WERI-Rb-1 (cell line): ENCODE measurements at places on chromosomes 6 and 20.

DNA sequence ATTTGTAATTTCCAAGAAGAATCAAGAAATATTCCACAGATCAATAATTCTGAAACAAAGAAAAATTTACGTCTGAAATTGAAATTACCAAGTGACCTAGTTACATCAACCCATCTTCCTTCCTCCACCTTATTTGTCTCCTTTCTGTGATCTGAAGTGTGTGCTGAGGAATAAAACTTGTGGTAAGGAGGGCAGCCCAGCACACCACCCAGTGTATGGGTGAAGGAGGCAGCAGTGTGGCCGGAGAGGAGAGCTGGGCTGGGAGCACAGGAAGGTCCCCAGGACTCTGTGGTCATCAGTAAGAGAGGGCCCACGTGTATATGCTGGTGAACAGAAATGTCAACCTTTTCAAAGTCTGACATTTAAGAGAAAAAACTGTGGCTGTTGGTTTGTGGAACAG lies 11.3 kb upstream of the CCR6 start:
- DNase-seq: no peak

GRCh38 chr6:81998432-81998831 lies 246.0 kb upstream of the TENT5A start:
- DNase-seq: no peak

- DNase-seq: no peak
Measured at GRCh38 chr6:157075549-157076450, 247.5 kb downstream of the TMEM242 start.

DNA sequence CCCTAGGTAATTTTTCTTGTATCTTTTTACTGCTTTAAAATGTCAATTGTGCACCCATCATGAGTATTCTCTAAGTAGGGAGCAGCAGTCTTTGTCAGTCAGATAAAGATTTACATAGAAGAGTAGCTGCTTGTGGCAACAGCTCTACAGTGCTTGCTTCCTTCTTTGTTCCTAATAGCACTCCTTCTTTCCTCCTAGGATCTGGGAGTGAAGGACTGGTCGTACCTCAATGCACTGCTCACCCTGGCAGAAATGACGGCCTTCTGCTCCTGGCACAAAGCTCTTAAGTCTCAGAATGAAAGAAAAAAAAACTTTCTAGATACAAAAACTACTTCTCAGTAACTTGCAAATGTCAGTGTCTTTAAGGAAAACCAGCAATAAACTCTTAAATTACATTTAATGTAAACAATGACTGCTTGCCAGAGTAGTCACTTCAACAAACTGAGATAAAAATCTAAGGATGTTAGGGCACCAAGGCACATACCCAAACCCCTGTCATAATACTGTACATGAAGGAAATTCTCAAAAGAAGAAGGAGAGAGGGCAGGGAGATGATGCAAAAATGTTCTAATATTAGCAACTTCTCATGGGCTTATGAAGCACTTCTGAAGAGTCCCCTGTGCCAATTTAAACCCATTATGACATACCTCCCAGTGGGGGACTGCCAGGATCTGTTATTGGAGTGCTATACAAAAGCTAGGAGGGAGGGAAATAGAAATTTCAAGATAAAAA lies 34.0 kb downstream of the NCOA6 start:
- DNase-seq: no peak

- no peak for DNase-seq
Measured at GRCh38 chr6:170011204-170012036, 260.0 kb downstream of the ERMARD start.

DNA sequence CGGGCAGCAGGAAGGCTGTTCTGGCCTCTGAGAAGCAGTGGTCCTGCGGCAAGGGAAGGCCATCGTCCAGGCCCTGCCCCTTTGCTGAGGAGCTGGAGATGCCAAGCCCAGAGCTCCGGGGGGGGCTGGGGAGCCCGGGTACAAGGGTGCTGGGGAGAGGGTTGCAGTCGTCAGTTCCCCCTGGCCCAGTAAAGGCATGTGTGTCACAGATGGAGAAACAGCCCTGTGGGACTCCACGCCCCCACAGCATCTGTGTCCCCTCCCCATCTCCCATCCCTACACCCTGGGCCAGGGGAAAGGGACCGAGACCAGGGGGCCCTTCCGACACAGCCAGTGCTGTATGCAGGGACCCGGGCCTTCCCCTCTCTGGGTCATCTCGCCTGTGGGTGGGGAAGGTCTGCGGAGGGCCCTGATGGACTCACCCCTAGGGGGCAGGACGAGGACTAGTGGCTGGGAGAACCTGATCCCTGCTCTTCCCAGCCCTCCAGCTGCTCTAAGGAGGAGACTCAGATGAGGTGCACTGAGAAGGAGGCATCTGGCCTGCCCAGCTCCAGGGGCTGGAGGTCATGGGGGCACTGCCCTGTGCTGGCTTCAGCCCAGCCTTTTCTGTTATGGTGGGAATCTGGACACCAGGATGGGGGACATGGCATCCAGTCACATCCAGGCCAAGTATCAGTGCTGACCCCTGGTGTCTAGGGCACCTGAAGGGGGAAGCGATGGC lies 609 bp downstream of the MYL9 start:
- DNase-seq: peak; percentile 62

- peak; percentile 65 for DNase-seq
Measured at GRCh38 chr20:17648791-17649730, 33.0 kb downstream of the RRBP1 start.

DNA sequence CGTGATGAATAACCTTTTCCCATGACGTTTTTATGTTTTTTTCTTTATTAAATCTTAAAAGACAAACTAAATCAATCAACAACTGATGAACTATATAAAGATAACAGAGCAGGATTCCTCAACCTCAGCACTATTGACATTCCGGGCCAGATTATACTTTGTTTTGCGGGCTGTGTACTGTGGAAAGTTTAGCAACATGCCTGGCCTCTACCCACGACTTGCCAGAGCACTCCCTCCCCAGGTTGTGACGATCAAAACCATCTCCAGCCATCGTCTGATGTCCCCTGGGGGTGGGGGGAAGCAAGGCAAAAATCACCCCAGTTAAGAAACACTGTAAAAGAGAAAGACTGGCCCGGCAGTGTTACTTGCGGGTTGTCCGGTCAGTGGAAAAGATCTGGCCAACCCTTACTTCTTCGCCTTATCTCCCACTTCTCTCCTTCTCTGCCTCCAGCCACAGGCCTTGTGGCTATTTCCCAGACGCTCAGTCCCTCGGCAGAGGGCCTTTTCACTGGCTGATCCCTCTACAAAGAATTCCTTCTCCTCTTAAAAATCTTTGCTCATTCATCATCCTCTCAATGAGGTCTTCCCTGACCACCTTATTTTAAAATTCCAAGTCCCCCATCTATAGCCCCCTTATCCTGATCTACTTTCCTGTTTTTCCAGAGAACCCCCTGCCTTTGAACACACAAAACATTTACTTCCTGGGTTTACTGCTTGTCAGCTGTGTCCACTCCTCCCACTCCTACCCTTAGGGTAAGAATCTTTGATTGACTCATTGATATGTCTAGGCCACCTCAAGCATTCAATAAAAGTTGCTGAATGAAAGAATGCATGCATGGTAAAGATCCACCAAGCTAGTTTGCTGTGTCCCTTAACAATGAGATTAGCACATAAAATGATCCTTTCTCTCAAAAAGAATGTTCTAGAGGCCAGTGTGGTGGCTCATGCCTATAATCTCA lies 14.7 kb upstream of the RAB22A start:
- no peak for DNase-seq

GRCh38 chr20:61874421-61875068 lies 191.1 kb downstream of the TAF4 start:
- peak; percentile 28 for DNase-seq

- DNase-seq: no peak
Measured at GRCh38 chr6:63492476-63492875, 79.8 kb upstream of the LOC128125822 start.

DNA sequence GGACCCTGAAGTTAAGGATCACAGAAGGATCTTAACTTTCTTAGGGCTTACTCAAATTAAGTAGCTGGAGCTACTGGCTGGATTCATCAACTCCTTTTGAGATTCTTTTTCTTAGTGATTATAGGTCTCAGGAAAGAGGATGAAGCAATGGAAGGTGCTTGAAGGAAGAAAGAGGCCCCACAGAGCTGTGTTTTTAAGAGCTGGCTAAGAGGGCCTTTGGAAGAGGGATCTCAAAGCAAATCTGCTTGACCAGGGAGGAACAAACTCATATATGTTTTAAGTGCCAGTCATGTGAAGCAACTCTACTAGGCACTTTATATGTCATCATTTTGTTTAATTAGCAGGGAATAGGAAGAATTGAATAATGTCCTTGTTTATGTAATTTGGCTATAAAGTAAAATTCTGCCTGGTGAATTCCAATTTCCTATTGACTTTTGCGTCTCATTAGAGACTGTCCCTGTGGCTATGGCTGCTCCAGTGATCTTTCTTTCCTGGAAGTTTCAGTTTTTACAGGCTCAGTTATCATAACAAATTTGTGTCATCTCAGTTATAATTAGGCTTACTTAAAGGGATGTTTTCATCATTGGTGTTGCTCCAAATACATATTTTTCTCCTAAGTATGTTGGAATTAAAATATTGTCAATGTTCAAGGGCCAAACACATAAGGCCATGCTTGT lies 222.8 kb upstream of the CITED2 start:
- DNase-seq: no peak

DNA sequence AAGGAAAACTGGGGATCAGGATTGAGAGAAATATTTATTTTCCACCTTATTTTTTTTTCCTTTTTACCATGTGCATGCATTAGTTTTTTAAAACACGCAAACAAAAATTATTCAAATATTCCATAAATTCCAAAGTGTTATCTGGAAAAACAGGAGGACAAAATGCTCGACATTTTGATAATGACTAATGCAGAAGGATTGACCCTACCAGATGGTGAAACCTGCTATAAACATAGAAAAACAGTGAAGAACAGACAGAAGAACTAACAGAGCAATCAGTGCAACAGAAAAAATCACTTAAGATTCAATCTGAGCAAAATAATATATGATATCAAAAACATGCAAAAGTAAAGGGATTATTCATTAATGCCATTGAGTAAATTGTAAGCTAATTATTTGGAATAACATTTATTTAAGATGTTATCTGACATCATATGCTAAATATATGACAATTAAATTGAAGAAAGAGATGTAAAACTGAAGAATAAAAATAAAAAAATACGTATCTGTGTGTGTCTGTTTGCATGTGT lies 218.4 kb downstream of the LMBRD1 start:
- no peak for DNase-seq

DNA sequence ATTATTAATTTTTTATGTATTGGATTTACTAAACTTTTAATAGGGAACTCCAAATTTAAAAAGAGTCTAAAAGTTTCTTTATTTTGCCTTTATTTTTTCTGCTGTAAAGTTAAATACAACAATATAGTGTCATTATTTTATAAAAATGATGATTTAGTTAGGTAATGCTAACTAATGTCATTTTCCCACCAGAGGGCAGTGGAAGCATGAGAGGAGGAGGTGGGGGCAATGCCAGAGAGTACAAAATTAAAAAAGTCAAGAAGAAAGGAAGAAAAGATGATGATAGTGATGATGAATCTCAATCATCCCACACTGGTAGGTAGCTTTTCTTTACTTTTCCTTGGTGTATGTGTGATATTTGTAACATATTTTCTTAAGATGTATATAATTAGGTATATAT lies 20.2 kb upstream of the FHL5 start:
- DNase-seq: peak; percentile 14

DNA sequence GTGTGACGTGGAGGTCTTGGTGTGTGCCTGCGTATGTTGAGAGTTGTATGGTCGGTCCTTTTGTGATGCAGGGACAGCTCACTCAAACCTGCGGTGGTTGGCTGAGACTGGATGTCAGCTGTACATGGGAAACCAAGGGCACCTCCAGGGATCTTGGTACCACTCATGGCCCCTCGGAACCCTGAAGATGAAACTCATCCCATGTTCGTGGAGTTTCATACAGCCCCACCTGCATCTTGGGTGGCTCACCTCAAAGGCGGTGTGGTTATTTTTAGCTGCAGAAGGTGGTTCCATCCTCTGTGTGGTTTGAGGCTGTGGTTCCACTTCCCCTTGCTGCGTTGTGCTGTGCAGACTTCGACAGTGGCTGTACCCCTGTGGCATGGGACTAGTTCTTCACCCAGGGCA lies 52.6 kb upstream of the SLC22A1 start:
- no peak for DNase-seq
